ENCODE measurements at places on chromosomes 4 and X. TPM values are rescaled to one million over a fixed set of nuclear protein-coding genes. Genes with fewer than 3 reads are reported as not detected.

DNA sequence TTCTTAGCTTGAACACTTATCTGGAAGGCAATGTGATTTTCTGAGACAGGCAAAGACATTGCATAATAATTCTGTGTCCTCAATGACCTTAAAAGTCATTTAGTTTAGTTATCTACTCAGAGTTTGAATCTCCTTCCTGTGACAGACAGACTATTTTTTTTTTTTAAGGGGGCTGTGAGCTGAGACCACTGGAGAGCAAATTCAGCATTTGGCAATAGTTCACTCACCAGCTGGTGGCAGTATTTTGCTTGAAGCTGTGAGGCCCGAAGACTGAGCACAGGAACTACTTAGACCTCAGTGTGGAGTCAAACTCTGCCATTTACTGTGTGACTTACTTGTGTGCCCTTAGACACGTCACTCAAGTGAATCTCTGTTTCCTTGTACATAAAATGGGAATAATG, 22.9 kb upstream of the CPE start:
- peak; percentile 37 for DNase-seq

GRCh38 chrX:129760155-129760554, 19.6 kb upstream of the SASH3 start:
- DNase-seq, result no peak

DNA sequence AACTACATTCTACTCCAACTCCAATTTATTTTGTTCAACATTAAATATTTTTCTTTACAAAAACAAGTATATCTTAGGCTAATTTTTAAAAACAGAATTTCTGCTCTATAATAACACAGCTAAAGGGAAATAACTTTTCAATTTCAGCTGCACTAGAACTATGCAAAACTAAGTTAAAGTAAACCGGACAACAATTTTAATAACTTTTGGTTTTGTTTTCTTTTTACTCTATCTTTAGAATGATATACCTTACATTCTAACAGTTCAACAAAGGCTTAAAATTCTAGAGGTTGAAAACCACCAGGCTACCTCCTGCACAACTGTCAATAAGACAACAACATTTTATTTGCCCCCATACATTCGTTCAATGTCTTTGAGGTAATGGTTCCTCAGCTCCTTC, 18.7 kb upstream of the KCNE5 start:
- DNase-seq, result no peak

- no peak for DNase-seq
Observed at GRCh38 chr4:120874792-120875774, 47.4 kb downstream of the PRDM5 start.

DNA sequence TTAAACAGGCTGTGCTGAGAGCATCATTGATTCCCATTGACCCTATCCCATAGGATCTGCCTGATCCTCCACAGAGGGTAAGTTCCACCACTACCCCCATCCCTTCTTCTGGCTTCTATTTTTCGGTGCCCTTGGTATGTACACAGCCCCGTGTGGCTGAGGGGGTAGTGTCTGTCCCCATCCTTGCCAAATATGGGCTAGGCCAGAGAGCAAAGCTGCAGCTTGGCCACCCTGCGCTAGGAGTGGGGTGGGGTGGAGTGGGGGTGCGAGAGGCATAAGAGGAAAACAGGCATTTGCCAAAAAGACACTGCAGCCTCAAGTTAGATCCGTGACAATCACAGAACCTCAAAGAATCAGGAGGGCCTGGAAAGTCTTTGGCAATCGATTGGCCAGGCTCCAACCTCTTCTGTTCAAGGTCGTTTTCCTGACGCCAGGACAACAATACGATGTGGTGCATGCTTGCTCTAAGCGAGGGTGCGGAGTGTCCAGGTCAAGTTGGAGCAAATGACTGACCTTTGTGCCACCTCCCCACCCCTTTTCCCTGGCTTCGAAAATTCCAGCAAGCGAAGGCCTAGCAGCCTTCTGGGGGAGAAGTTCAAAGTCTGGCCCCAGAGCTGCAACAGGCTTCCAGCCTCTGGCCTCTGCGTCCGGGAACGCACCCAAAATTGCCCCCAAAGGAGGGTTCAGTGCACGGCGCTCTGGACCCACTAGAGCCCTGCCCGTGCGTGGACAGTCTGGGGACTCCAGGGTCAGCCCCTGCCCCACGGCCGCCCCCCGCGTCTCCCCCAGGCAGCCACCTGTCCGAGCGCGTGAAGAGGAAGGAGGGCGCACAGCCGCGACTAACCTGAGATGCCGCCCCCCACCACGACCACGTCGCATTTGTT, 598 bp downstream of the MAOB start:
- DNase-seq, result no peak

GRCh38 chrX:126695375-126695896, 124.1 kb upstream of the PRR32 start:
- no peak for DNase-seq

DNA sequence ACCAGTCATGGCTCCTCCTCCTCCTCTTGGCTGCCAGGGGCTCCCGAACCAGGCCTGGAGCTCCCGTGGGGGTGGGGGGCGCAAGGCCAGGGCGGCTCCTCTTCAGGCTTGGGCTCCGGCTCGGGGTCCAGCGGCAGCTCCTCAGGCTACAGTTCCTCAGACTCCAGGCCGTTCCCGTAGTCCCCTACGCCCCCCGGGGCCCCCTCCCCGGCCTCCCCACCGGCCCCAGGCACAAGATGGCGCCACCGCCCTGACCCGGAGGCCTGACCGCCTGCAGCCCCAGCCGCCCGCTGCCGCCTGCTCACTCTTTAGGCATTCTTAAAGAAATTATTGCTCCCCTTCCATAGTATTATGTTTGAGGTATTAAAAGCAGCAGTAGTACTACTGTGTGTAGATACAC, 54.5 kb downstream of the TAF1 start:
- DNase-seq, result no peak

- no peak for DNase-seq
Observed at GRCh38 chrX:124931241-124931640, 388.4 kb upstream of the TEX13C start.

GRCh38 chrX:153934762-153935325, at the start of gene NAA10:
Gene NAA10, minus strand, starts transcription at chrX:153935037. Its CDS starts 133 bp downstream, at chrX:153934904.
- peak; percentile 62 for DNase-seq

- no peak for DNase-seq
Observed at GRCh38 chr4:65456579-65456978, 213.7 kb downstream of the EPHA5 start.

DNA sequence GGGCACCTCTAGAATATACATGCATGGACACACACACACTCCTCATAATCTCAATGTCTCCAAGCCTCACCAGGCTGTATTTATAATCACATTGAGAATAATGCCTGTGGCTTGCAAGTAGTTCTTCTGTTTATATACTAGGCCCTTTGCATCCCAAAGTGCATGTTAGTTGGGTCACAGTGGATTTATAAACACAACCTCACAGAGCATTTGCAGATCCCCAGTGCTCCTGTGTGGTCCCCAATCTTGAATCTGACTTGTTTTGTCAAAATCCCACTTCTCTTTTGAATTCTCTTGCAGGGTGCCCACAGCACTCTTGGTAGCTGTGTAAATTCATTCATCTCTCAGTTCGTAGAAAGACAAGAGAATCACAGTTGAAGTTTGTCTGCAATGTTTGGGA, 49.6 kb upstream of the PROM1 start:
- no peak for DNase-seq

DNA sequence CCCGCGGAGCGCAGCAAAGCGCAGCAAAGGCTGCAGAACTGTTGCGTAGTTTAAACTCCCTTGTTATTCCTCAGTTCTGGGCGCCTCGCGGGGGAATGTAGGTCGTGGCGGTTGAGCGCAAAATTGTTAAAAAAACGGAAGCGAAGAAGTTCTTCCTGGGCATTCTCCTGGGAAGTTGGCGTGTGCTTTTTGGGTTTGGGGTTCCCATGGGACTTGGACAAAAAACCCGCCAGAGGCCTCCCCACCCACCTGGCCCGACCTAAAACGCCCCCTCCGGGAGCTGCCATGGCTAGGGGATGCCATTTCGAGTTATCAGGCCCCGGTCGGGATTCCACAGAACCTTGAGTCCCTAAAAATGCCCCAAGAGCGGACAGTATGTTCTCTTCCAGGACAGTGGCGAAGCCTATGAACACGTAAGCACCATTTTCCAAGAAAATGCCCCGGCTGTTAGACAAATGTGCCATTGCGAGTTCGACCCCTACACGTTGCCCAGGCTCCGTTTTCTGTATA, 8.9 kb downstream of the ZIC3 start:
- no peak for DNase-seq

GRCh38 chrX:132710656-132711155, 221.9 kb upstream of the MBNL3 start:
- no peak for DNase-seq

DNA sequence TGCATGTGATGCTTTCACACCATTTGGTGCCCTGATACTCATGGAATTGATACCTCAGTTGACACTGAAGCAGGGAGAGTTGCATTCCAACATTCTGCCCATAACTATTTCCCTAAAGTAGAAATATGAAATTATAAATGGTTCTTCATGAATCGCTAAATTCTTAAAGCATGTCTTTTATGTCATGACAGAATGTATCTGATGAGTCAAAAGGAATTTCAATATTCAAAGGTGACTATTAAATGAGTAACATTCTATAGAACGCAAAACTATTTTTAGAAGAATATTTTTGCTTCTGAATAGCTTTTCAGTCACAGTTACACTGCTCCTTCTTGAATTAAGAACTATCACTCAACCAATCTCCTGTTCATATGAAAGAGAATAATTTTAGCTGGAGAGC, 152.8 kb downstream of the ADGRA3 start:
- no peak for DNase-seq

DNA sequence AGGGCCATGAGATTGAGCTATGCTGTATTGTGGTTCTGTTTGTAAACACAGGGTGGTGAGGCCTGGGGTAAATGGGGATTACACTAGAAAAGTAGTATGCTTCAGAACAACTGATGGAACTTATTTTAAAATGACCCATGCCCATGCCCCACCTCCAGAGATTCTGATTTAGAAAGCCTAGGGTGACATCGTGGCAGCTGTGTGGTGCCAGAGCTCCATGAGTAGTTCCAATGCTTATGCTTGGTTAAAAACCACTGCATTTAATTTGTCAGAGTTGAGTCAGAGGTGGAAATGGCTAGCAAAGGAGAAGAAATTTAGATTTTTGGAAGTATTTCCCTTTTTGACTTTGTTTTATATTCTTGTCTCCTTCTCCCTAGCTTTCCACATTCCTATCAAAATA, 63.4 kb upstream of the PDE5A start:
- DNase-seq, result no peak

DNA sequence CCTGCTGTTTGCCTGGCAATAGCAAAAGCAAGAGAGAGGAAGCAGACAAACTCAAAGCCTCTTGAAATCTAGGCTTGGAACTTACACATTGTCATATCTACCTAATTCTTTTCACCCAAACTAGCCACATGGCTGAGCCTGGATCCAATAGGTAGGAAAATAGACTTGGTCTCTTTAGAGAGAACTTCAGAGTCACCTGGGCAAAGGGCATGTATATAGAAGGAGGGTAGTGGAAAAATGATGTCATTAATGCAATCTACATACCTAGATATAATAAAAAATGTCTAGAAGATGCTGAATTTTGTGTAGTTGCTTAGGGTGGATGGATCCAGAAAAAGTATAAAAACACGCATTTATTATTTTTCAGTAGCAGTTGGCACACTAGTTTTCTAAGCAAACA, 237.0 kb upstream of the GEMIN8 start:
- DNase-seq, result no peak

DNA sequence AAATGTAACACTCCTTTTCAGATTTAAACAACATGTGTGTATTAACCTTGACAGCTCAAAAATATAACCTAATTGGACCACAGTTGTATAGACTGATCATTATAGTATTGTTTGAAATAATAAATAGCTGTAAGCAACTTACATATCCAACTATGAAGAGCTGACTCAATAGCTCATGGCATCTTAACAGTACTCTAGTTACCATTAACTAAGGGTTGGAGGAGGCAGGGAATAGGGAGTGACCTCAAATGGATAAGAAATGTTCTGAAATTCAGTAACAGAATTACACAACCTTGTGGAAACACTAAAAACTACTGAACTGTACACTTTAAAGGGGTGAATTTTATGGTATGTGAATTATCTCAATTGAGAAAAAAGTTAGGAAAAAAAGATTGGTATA, 136.5 kb upstream of the CPEB2 start:
- DNase-seq, result no peak

DNA sequence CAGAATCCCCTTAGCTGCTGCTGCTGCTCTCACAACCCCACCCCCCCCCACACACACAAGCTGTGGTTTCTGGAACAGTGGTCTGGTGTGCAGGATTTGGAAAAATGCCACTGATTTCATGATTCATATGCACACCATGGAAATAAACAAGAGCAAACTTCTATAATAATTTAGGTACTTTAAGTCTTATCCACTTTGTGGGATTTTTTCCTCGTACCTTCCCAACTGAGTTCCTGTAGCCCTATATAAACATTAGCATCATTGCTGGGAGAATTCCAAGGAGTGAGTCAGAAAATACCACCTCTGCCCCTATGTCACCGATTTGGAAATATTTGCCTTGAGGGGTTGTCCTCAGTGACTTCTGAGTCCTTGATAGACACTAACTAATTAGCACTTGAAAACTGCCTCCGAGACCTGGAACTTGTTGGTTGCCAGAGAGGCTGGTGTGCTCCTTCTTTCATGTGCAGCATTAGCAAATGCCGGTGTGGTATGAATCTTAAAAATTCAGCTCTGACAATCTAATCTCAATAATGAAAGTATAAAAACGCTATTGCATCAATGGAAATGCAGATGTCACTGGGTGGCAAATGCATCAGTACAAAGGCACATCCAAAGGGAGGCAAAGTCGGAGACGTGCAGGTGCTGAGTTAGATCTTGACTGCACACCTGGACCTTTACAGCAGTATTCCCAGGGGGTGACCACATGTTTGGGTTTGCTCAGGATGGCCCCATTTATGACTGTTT, 61.8 kb downstream of the CPE start:
- DNase-seq, result no peak

DNA sequence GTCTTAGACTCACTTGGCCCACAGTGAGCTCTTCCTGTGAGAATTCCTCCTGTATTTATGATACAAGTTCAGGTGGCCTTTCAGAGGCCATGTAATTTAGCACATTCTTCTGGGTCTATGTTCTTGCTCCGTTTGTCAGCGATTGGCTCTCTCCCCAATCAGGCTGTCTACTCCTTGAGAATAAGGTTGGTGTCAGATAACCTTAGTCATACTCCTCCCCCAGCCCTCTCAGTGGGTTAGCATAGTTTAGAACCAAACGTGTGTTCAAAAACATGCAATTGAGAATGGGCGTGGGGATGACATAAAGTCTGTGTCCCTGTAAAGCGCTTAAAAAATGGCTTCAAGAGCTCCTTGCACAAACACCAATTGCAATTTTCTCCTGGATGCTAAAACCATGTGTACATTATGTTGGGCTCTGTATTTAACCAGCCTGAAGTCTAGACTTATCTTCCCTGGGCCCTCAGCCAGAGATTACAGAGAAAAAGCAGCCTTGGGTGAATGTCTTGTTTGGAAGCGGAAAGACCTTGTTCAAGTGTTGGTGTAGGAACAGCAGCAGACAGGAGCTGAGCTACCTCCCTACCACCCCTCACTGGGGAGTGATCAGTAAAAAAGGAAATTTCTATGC, 9.9 kb upstream of the CT47C1 start:
- DNase-seq, result no peak

Gene ASMT
- 0.29 TPM for total RNA-seq

Gene UGT8
- total RNA-seq, result not detected

Gene SORCS2
- not detected for total RNA-seq

Gene UNC5C
- not detected for total RNA-seq

Gene MAGEA1
- not detected for total RNA-seq

Gene TXLNG
- total RNA-seq, result 10.8 TPM

Gene NHSL2
- total RNA-seq, result 0.50 TPM

Gene OPHN1
- total RNA-seq, result 0.13 TPM

Gene MAGEB10
- not detected for total RNA-seq

Gene ABLIM2
- 0.55 TPM for total RNA-seq

All from activated CD8-positive, alpha-beta T cell treated with anti-CD3 and anti-CD28 coated beads, Interleukin-2, amount 10 ng/mL, durations not matched to agents 7 days and 5 days (primary cell).